ENCODE measurements at places on chromosomes 2 and 18.

DNA sequence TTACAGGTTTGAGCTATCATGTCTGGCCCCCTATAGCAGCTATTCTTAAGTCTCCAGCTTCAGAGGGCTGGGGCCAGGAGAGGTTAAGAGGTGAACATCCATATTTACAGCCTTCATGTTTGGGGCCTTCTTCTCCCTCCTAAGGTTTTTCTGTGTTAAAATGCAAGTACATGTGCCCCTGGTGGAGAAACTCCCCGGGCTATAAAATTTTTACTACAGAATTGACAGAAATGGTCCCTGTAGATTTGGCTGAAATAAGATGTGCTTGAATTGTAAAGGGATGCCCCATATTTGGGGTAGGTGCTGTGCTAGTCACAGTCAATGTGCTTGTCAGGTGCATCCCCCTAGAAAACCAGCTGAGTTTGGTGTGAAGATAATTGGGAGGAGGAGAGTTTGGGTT lies 263.3 kb upstream of the CXCR4 start:
- DNase-seq = no peak

GRCh38 chr2:96241900-96242611 lies 23.7 kb downstream of the TMEM127 start:
- DNase-seq = peak; percentile 75

GRCh38 chr2:25964891-25965290 lies 17.4 kb downstream of the KIF3C start:
- DNase-seq = no peak

DNA sequence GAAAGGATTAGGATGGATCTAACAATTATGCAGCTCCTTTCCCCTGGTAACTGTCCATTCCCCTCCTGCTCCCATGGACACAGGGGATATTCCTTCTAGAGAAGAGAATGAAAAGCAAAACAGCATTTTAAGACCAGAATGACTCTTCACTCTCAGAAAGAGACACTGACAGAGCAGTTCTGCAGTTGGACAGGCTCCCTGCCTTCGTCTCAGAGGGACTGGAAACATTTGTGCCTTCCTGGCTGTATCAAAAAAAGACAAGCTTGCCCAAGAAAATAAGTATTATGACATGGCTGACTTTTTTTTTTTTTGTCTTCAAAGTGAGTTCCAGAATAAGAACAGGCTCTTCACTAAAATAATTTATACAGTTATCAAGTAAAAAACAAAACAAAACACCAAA lies 9.5 kb downstream of the PID1 start:
- no peak for DNase-seq

DNA sequence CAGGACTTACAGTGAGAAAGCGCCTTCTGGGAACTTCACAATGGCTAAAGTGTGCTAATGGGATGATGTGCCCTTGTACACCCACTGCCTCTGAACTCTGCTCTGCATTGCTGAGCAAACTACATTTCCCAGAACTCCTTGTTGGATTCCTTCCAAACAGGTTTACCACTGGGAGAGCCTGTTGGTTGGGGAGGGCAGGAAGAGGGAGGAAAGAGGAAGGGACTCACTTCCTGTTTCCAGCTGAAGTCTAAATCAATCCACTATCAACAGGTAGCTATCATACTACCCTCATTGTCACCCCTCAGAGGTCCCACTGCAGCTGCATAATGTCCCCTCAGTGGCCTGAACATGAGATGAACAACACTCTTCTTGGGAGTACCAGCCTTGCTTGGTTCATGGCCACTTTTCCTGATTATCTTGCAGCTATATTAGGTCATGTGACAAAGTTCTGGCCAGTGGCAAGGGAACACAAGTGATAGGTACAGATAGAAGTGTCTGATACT lies 109.7 kb downstream of the MSH2 start:
- DNase-seq = no peak

GRCh38 chr2:128638341-128639119 lies 319.9 kb upstream of the HS6ST1 start:
- no peak for DNase-seq

DNA sequence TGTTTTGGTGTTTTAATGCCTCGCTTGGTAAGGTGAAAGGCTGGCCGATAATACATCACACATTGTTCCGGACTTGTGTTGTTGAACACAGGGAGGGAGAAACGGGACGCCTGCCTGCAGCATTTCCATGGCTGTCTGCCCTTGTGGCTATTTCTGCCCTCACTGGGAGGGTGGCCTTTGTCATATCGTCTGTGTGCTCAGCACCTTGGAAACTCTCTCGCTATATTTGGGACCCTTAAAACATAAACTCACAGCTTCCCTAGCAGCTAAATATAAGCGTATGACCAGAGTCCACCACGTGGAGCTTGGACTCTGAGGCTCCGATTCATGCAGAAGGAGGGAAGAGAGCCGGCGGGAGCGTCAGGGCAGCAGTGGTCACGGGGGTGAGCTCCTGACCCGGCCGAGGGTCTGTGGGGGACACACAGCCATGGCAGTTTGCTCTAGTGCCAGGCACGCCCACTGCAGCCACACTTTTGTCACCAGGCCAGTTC lies 111.7 kb downstream of the SH3BP4 start:
- DNase-seq = no peak

DNA sequence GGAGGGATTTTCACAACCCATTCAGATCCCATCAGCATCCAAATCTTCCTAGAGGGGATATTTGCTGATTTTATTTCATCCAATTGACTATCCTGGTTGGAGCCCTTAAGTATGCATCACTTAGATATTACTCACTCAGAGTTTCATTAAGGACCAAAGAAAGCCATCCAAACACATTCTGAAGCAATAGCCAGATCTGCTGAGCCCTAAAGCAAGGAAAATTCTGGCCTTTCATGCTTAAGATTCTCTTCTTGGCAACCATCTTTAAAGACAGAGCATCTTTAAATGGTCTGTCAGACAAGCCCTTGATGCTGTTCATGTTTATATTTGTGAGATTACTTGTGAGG lies 40.9 kb upstream of the C1D start:
- no peak for DNase-seq

- no peak for DNase-seq
Observed at GRCh38 chr18:12239431-12239830, 14.7 kb upstream of the CIDEA start.

GRCh38 chr2:239657992-239658391 lies 257.2 kb upstream of the HDAC4 start:
- no peak for DNase-seq

DNA sequence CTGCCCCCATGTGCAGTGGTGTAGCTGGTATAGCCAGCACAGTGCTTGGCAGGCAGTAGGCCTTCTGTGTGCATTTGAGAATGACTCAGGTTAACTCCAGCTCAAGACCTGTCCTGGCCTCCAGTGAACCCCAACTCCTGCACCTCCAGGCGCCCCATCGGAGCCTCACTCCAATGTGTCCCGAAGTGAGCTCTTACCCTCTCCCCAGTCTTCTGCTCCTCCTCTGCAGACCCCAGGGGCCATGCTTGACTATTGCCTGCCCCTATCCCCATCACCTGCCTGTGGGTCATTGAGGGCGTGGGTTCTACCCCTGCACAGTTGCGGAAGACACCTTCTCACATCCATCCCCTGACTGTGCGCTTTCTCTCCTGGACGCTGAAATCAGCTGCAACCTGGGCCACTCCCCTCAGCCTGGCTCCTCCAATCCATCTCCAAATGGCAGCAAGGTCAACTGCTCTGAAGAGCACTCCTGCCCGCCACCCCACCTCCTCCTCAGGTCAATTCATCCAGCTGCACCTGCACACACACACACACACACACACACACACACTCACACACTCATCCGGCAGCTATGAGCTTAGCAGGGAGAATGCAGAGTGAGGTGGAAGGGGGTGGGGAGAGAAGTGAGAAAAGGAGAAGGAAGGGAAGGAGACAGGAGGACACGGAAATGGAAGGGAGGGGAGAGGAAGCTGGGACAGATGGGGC lies 130.3 kb upstream of the GLI2 start:
- no peak for DNase-seq

GRCh38 chr2:239792405-239793084 lies 232.6 kb downstream of the NDUFA10 start:
- no peak for DNase-seq

DNA sequence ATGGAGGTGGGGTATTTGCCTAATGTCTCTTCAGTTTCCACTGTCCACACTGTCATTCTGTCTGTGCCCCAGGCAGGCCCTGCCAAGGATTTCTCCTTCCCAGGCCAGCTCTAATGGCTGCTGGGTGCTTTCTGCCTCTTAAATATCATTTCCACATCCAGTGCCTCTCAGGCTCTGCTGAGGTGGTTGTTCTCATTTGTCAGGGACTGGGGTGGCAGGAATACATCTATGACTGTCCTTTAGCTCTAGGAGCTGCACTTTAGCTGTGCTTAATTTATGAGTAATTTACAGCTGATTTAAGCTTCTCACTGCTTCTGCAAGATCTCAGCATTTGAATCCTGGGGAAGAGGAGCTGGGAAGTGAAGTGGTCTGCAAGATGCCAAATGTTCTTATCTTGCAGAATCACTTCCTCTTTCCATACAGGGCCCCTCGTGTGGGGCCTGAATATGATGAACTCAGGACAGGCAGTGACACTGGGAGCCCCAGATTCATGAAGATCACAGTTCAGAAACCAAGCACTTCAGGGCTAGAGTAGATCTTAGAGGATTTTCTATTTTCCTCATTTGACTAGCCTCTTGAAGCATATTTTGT lies 150.2 kb downstream of the FSHR start:
- DNase-seq = no peak

DNA sequence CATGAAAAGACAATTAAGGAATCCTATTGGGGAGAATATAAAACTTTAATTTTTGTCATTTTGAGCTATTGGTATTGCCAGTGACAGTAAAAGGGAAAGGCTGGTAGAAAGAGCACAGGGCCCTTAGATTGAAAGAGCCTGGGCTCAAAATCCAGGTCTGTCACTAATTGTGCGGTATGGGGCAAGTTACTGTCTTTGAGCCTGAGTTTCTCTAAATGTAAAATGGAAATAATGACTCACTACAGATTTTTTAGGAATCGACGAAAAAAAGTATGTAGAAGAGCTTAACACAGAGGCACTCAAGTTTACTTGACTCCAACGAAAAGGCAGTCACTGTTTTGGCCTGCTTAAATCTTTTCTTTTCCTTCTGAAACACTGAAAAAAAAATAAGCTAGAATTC lies 7.0 kb downstream of the NDUFV2 start:
- no peak for DNase-seq

DNA sequence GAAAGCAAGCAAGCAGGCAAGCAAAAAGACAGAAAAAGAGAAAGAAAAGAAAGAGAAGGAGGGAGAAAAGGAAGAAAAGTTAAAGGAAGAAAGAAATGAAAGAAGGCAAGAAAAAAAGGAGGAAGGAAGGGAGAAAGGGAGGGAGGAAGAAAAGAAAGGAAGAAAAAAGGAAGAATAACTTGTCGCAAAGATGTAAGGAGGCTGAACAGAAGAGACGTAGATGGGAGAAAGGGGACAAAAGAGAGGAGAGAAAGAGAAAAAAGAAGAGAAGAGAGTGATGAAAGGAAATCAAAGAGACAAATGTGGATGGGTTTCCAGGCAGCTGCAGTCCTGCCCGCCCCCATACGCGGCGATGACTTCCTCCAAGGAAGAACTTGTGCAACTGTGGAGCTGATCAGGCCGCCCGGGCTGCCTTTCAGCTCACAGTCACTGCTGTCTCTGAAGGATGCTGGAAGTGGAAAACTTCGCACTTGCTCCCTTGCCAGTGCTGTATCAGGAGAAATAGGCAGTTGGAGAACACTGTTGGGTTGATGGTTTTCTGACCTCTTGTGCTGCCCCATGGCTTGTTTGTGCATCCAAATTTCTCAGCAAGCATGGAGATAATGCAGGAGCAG lies 52.9 kb downstream of the TRIB2 start:
- DNase-seq = no peak

- peak; percentile 86 for DNase-seq
Observed at GRCh38 chr2:177763531-177764265, 308.9 kb downstream of the PDE11A start.

GRCh38 chr18:6854811-6855210 lies 125.3 kb downstream of the ARHGAP28 start:
- DNase-seq = no peak

DNA sequence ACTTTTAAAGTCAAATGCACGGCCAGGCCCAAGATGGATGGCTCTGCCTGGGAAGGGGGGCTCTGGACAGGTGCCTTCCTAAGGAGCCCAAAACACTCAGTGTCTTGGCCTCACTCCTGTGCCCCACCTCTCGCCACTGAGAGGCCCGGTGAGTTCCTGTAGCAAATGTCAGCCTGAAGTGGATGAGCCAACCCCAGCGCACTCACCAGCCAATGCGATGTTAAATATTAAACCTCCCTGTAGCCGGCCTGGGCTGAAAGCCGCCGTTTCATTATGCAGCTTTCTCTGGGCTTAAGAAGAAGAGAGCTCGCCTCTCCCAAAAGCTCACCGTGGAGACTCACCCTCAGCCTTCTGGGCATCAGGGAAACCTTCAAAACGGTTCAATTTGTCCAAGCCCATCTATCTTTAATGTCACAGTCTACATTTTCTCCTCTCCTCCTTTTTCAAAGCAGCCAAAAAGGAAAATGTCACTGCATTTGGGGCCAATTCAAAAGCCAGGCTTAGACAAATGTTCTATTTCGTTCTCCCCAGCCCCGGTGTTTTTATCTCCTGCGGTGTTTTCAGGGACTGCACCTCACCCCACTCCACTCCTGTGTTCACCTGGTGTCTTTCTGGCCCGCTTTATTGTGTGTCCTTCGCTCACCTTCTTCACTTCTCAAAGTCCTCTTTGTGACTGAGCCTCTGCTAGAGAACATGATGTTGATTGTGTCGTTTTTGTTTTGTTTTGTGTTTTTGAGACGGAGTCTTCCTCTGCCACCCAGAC lies 124.0 kb downstream of the NRP2 start:
- DNase-seq = no peak

DNA sequence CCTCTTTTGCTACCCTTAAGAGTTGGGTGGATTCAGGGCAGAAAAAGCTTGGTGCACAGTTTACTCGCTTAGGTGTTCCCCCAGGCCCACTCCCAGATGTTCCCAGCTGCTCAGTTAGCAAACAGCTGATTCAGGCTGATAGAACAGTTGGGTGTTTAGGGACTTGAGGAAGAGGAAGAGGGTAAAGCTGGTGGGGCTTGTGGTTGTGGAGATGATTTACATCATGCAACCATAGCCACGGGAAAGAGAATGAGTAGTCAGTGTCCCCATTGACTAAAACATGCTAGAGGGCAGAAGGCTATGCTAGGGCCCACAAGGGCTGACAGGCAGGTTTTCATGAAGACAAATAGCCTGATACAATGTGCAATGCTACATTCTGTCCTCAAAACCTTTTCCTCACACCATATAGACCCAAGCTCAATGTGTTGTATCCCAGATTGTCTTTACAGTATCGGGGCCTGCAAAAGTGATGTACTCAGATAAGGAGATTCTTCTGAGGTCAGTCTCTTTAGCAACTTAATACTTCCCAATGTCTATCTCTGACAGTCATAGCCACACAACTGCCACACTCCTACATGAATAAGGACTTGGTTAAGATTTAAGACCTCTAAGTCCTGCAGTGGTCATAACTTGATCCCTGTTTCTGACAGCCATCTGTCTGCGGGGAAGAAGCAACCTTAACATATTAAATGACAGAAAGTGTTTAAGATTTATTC lies 15.6 kb downstream of the COLEC12 start:
- no peak for DNase-seq

- no peak for DNase-seq
Observed at GRCh38 chr2:168633895-168634294, 168.5 kb upstream of the NOSTRIN start.

GRCh38 chr2:182144776-182145165 lies 159.1 kb downstream of the PPP1R1C start:
- no peak for DNase-seq

All from stimulated activated CD4-positive, alpha-beta T cell treated with anti-CD3 and anti-CD28 coated beads, Interleukin-15, amount 100 ng/mL, for 24 hours (primary cell).